Uterus (tissue), 4 donors: ENCODE measurements at places on chromosomes 2 and 18. TPM values are rescaled to one million over a fixed set of nuclear protein-coding genes. Genes with fewer than 3 reads are reported as not detected.
A peak's percentile ranks its signal among the peaks of the same experiment; 100 is the strongest.

- peak; percentile 78 for DNase-seq
Observed at GRCh38 chr2:216713691-216714336, 18.5 kb upstream of the IGFBP5 start.

GRCh38 chr2:72605836-72606442 lies 219.9 kb downstream of the EXOC6B start:
- DNase-seq = no peak

DNA sequence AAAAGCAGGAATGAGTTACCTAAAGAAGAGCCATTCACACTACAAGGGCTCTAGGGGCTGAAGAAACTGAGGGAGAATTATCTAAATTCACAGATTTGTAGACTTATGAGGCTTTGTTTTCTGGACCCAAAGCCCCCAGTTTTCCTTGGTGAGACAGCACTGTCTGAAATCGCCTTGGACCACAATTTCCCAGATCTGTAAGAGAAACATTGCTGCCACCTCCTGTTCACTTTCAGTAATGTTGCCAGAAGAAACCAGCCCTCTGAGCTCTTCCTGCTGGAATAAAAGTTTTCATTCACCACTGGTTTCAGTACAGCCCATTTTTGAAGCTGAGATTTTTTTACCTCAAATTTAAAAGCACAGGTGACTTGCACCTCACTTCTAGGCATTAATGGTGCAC lies 169.2 kb downstream of the CDH20 start:
- DNase-seq = peak; percentile 19

DNA sequence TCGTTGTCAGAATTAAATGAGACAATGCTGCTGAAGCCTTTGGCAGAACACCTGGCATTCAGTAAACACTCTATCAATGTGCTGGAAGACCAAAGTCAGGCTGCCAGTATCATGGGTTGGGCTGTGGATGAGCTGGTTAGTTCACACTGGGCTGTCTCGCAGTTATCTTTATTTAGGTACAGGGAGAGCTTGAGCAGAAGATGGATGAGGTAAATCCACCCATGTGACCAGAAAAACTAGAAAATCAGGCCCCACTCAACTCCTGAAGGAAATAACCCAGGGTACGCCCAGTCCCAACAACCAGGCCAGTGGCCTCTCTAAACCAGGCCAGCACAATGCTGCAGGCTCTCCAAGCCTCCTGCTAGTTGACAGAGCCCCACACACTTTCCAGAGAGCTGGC lies 330.3 kb downstream of the TNS1 start:
- DNase-seq = no peak

DNA sequence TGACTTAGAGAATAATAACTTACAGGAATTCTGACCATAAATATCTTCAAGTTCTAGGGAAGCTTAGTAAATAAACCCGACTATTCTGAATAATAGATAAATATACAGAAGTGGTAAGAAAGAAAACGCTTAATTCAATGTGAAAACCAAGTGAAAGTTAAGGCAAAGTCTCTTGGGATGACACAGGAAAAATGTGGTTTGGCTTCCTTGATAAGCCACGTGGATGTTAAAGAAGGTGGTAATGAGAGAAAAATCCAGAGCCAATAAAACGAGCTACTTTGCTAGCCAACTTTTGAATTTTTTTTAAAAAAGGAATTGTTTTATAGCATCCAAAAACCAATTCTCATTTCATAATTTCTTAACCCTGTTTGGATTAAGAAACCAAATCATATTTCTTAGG lies 166.2 kb upstream of the VRK2 start:
- DNase-seq = no peak

DNA sequence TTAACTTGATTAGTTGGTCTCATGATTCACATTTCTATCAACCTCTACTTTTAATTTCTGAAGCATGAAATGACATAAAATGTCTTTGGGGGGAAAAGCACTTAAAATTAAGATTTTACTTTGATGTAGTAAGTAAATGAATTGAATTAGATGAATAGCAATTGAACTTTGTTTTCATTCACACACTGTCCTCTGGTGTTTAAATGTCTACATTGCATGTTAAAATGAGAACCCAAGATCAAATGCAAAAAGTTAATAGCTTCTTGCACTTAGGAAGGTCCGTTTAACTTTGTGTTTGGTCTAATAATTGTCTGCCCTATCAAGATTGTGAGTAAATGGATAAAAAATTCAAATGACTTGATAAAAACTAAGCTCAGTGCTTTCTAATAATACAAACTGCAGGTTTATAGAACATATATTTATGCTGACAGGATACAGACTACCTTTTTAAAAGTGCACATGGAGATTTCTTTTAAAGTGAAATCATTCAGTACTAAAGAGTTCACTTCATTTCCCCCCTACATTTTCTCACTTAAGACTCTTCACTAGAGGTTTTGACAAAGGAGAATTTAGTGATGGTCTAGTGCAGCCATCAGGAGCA lies 156.2 kb upstream of the NABP1 start:
- no peak for DNase-seq

- DNase-seq = no peak
Observed at GRCh38 chr18:8871489-8871888, 166.1 kb downstream of the MTCL1 start.

- DNase-seq = no peak
Observed at GRCh38 chr18:46704189-46704588, 47.2 kb upstream of the LOXHD1 start.

GRCh38 chr2:1744151-1744445 lies 217 bp downstream of the PXDN start:
- DNase-seq = no peak

GRCh38 chr2:210000464-210001324 lies 1.7 kb upstream of the RPE start:
- DNase-seq = no peak

DNA sequence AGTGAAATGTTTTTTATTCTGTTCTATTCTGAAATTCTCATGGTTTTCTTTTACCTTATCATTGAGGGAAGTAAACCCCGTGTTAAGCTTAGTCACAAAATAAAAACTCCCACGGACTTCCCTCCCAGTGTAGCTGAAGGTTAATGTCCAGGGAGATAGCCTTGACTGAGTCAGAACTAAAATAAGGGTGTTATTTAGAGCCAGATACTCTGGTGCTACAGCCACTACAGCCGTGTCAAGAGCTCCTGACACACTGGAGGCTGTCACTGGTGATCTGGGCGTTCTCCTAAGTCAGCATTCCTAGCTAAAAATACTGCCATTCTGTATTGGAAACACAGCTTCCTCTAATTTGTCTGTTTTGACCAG lies 82.0 kb upstream of the RANBP2 start:
- no peak for DNase-seq

GRCh38 chr2:81658227-81658626 lies 1353.7 kb upstream of the LRRTM1 start:
- no peak for DNase-seq

DNA sequence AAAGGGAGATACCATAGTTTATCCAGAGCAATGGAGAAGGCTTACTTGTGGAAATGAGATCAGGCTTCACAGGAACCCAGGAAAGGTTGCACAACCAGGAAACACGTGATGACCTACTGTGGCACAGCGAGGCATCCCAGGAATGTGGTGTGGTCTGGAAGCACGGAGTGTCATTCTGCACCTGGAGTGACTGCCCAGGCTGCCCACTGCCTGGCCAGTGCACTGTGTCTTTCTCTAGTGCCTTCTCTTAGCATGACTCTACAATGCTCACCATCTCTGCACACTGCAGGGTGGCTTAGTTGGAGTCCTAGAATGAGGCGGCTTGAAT lies 48.9 kb downstream of the CHST9 start:
- no peak for DNase-seq

GRCh38 chr2:199955007-199955338 lies 318 bp downstream of the TYW5 start:
- DNase-seq = no peak

DNA sequence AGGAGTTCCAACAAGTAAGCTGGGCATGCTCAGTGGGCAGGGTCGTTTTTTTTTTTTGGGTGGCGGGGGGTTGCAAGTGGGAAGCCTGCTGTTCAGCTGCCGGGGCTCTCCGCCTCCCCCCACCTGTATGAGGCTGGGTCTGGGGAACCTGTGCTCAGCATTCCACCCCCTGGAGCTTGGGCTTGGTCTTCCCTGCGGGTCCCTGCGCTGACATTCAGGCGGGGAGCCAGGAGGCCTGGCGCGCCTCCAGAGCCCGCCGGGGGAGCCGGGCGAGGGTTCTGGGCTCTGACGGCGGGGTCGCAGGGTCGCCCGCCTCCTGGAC lies 822 bp upstream of the GPD2 start:
- DNase-seq = no peak

- no peak for DNase-seq
Observed at GRCh38 chr2:19815746-19816145, 86.0 kb downstream of the TTC32 start.

- no peak for DNase-seq
Observed at GRCh38 chr2:71948781-71949536, 198.7 kb downstream of the CYP26B1 start.

DNA sequence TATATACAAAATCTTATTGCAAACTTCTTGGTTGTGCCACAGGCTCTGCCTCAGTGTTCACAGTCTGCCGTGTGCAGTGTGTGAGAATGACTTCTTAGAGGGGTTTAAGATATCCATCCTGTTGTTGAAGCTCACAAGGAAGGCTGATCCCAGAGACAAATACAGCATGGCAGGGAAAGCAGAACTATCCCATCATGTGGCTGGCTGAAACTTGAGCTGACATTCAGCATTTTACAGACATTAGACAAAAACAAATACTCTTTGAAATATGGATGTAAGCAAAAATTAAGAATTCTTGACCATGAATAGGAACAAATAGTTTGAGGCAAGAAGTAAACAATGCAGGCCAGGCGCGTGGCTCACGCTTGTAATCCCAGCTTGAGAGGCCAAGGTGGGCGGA lies 12.9 kb upstream of the PUM2 start:
- no peak for DNase-seq

DNA sequence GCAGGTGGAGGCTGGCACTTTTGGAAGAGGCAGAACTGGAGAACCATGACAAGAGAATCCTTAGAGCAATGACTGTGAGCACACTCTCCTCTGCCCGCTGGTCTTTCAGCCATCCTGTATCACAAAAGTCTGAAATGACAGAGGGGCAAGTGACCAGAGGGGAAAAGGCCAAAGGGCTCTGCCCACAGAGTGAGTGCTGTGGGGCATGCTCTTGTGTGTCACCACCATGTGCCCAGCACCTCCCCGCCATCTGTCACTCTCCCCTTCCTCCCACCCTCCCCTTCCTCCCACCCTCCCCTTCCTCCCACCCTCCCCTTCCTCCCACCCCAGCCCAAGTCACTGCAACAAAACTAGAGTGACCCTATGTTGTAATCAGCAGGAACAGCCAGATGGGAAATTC lies 31.9 kb downstream of the DAW1 start:
- DNase-seq = no peak

DNA sequence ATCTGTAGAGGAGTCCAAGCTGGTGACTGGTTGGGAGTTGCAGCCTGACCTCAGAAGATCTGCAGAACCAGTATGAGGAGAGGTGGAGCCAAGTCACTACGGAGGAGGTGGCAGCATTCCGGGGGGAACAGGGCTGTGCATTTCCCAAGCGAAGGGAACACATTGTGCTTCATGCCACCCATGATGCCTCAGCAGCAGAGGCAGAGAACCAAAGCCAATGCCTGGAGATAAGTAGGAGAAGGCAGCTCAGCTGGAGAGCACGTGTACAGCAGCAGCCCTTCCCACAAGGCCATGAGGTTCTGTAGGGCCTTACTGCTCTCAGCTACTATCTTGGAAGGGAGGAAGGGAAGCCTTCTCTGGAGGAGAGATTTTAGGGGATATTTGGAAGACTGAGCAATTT lies 67.2 kb upstream of the LRPPRC start:
- DNase-seq = no peak

GRCh38 chr2:188379748-188380147 lies 88.1 kb downstream of the GULP1 start:
- no peak for DNase-seq

- DNase-seq = no peak
Observed at GRCh38 chr2:146135245-146135644, 1615.3 kb upstream of the ZEB2 start.

- no peak for DNase-seq
Observed at GRCh38 chr18:79780547-79780946, 17.2 kb upstream of the KCNG2 start.

- DNase-seq = no peak
Observed at GRCh38 chr2:138713504-138713903, 66.7 kb downstream of the NXPH2 start.

DNA sequence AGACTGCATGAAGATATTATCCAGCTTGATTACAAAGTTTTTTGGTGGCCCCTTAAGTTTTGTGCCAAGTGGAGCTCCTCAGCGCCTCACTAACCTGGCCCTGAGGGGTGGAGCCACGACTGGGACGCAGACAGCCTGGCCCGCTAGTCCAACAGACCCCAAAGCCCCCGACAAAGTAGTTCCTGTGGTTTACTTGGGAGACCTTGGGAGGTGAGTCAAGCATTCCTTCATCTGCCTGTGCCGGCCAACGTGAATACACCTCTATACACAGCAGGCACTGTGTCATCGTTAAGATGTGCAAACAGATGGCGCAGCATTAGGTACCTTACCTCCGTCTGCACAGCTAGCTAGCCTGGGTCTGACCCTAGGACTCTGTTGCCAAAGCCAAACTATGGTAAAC lies 55.0 kb upstream of the LAMA1 start:
- no peak for DNase-seq

- DNase-seq = no peak
Observed at GRCh38 chr2:59250307-59250677, 1009.2 kb upstream of the FANCL start.

DNA sequence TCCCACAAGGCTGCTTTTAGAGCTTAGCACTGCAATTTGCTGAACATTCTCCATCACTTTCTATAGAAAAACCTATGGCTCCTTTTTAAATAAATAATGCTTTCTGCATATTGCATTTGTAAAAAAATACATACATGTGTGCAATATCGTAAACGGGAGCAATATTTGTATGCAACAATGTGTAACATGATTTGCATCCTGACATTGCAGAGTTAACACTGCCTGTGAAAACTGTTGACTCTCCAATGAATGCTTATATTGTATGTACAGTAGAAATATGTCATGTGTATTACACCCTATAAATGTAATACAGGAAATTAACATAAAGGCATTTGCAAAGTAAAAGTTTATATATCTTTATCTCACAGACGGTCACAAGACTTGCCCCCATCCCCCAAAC lies 135.0 kb upstream of the PIEZO2 start:
- DNase-seq = no peak

GRCh38 chr2:191359133-191359532 lies 113.9 kb downstream of the MYO1B start:
- no peak for DNase-seq

Gene CTNNA2
- 2.3 TPM for total RNA-seq

Gene IL1RL2
- not detected for total RNA-seq

Gene MFSD6
- 28.3 TPM for total RNA-seq

Gene ABCG8
- not detected for total RNA-seq

Gene FHL2
- total RNA-seq = 27.4 TPM

Gene DTNA
- 33.7 TPM for total RNA-seq

Gene NAT8
- total RNA-seq = 0.62 TPM

Gene MATN3
- 1.3 TPM for total RNA-seq

Gene ITM2C
- total RNA-seq = 66.3 TPM

Gene UGT1A8
- not detected for total RNA-seq

Gene HOXD13
- not detected for total RNA-seq

Gene FER1L5
- 1.6 TPM for total RNA-seq

Gene DSG1
- 0.14 TPM for total RNA-seq

Gene SLC19A3
- total RNA-seq = 0.51 TPM

Gene GMPPA
- 24.8 TPM for total RNA-seq
